ENCODE measurements at places on chromosomes 4 and X. TPM values are rescaled to one million over a fixed set of nuclear protein-coding genes. Genes with fewer than 3 reads are reported as not detected.

DNA sequence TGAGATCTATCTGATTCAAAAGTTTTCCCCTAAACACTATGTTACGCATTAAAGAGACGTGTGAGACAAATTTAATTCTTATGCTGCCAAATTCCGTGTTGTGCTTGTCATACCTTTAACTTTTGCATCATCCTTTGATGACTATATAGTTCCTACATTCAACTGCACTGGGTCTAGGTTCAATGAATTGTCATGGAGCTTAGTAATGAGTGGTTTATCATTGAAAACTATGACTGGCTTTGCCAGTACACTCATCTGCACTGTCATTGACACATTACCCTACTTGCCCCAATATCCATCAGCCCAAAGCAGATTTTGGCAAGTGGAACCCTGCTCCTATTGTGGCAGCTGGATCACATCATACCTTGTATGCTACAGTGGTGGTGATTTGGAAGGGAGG lies 882.9 kb upstream of the SLIT2 start:
- no peaks in the 10 kb centered on the region for H3K4me1 ChIP-seq
- no peaks in the 10 kb centered on the region for H3K27me3 ChIP-seq
- no peak for DNase-seq

GRCh38 chr4:119212964-119213606 lies 572 bp downstream of the USP53 start:
- H3K27me3 ChIP-seq, result no peaks in the 10 kb centered on the region
- H3K4me3 ChIP-seq, result peak overlapping the region; percentile 96
- H3K27ac ChIP-seq, result peak overlapping the region; percentile 99
- H3K4me1 ChIP-seq, result peaks cover 46% of the 10 kb centered on the region
- peaks cover 10% of the 10 kb centered on the region for H3K36me3 ChIP-seq

DNA sequence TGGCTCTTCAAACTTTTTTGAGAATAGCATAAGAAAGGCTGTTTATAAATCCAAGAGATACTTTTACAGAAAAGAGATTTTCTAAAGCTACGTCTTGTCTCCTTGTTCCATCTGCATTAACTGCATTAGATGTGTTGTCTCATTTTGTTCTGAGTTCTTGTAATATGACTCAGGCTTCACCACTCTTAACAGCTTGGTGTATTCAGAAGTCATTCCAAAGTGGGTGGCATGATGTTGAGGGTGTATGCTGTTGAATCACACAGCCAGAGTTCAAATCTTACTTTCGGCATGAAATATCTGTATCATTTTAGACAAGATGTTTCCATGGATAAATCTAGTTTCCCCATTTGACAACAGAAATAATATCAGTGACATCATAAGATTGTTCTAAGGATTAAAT lies 30.1 kb downstream of the SYTL5 start:
- no peaks in the 10 kb centered on the region for H3K36me3 ChIP-seq
- no peaks in the 10 kb centered on the region for H3K4me1 ChIP-seq
- no peaks in the 10 kb centered on the region for H3K27me3 ChIP-seq
- H3K27ac ChIP-seq, result no peak overlapping the region
- DNase-seq, result no peak

GRCh38 chrX:129622757-129623301 lies 31.9 kb downstream of the APLN start:
- no peak overlapping the region for H3K27ac ChIP-seq
- H3K4me1 ChIP-seq, result no peaks in the 10 kb centered on the region
- H3K36me3 ChIP-seq, result no peaks in the 10 kb centered on the region
- H3K4me3 ChIP-seq, result no peak overlapping the region
- DNase-seq, result no peak

- no peak for DNase-seq
- H3K27me3 ChIP-seq, result no peaks in the 10 kb centered on the region
- no peak overlapping the region for H3K4me3 ChIP-seq
Observed at GRCh38 chr4:72366601-72367000, 202.4 kb downstream of the ADAMTS3 start.

GRCh38 chr4:93063325-93063724 lies 759.6 kb downstream of the GRID2 start:
- no peaks in the 10 kb centered on the region for H3K27me3 ChIP-seq
- no peaks in the 10 kb centered on the region for H3K36me3 ChIP-seq
- no peak for DNase-seq
- H3K27ac ChIP-seq, result no peak overlapping the region
- no peaks in the 10 kb centered on the region for H3K4me1 ChIP-seq

DNA sequence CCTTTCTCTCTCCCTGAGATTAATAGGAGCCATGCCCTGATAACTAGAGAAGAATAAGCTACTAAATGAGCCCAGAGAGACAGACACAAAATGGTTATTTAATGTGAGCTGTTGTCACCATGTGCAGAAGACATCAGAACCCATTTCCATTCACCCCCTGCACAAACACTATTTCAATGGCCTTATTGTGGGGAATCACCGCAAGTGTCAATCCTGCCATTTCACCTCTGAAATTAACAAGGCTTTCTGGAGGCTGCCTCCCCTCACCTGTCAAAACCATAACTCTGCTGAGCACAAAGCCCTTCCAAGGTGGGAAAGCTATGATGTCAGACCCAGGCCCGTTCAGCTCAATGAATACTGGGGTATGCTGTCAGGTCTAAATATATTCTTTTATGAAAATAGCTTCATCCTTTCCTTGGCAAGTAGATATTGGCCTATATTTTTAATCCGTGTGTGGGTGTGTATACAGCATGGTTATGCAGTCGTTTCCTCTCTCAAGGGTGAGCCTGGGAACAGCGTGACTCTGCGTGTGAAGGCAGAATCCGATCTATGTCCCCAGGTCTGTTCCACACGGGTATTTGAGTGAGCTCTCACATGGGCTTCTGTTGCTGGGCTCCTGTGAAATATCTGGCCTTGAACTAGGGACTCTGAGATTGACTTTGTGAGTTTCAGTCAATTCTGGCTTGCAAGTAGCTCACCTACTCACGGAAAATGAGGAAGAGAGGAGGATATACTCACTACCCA lies 266.3 kb downstream of the FBXW7 start:
- no peaks in the 10 kb centered on the region for H3K4me1 ChIP-seq
- no peaks in the 10 kb centered on the region for H3K36me3 ChIP-seq

NHS gene
- total RNA-seq, result 29.6 TPM

ZIC3 gene
- not detected for total RNA-seq

RIBC1 gene
- total RNA-seq, result not detected

COL4A5 gene
- 39.8 TPM for total RNA-seq

SHISA3 gene
- 15.0 TPM for total RNA-seq

MID1 gene
- total RNA-seq, result 37.7 TPM

TLR3 gene
- 5.7 TPM for total RNA-seq

KIAA1210 gene
- not detected for total RNA-seq

ZCCHC12 gene
- total RNA-seq, result not detected

F9 gene
- total RNA-seq, result not detected
